Stimulated activated CD8-positive, alpha-beta memory T cell treated with anti-CD3 and anti-CD28 coated beads, Interleukin-2, amount 100 ng/mL, for 48 hours (primary cell): ENCODE measurements at places on chromosomes 1 and 21.

DNA sequence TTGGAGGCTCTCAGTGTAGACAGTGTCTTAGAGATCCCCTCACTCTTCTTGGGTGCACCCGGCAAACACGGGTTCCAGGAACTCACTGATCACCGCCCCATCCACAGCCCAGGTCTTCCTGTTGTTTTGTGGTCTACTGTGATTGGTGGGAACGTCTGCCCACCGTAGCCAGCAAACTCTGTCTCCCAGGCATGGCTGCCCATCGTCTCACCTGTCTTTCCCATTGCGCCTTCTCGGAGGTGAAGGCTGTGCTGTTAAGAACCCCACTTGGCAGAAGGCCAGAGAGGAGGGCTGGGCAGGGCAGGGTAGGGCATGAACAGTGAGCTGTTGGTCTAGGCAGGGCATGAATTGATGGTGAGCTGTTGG, 14.1 kb upstream of the KCNA2 start:
- DNase-seq = no peak

DNA sequence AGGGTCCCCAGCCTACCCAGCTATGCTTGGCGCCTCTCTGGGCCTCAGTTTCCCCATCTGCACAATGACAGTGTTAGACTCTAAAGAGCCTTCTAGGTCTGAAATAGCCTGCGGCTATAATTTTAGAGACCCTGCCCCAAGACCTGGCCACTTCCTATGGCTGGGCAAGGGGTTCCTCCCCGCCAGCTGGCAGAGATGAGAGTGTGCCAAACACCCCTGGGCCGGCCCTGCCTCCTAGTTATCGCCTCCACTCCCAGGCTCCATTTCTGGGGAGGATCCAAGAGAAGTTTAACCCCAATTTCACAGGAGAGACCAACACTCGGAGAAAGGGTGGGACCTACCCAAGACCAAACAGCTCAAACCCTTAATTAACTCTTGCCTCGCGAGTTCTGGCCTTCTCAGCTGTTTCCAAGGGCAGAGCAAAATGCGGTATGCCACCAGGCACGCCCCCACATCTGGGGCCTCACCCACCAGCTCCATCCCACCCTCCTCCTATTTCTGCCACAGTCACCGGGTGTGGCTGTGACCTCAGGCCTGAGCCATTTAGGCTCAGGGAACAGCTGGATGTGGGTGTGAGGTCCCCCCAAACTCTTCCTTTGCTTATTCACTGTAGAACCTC, 35.7 kb downstream of the TTC39A start:
- DNase-seq = no peak

DNA sequence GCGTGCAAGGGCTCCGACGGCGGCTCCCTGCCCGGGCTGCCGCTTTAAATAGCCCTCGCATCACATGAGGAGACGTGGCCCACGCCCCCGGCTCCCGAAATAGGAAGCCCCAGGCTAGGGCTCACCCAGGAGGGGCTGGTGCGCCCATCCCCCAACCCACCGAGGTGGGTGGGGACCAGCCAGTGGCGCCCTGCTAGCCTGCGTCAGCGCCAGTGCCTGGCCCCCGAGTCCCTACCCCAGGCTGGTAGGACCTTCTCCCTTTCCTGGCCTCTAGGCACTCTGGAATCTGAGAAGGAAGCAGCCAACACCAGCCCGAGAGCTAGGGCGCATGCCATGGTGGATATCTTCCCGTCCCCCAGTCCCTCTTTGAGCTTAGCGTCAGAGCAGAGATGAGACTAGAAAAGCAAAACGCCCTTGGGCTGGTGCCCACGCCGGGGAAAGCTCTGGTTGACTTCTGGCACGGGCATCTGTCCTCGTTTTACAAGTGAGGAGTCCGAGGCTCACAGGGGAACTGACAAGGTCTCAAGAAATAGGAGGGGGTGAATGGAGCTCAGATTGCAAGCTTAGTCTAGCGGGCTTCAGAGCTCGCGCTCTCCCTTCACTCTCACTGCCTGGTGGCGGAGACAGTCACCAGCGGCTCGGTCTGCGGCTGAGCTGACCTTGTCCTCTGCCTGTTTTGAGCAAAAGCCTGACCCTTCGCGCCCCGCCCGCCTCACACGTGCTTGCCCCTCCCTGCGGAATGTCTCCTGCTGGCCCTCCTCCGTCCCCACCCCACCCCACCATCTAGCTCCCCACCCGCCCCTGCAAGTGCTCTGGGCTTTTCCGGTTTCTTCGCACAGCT, at the start of gene FABP3:
TSS of gene FABP3 (minus strand) at position 21 of the 841 bp plus-strand sequence. CDS start 62 bp downstream, outside the sequence.
- DNase-seq = peak; percentile 3

- no peak for DNase-seq
Measured at GRCh38 chr1:30853350-30853749, 55.2 kb downstream of the SDC3 start.

- no peak for DNase-seq
Measured at GRCh38 chr21:36337099-36337509, 17.1 kb downstream of the MORC3 start.

GRCh38 chr1:85397490-85398032, 67.4 kb downstream of the DDAH1 start:
- DNase-seq = no peak
